AML-193 (cell line): ENCODE measurements at places on chromosomes 5 and 9.

- DNase-seq: no peak
Measured at GRCh38 chr9:133571391-133571890, 36.9 kb downstream of the ADAMTSL2 start.

DNA sequence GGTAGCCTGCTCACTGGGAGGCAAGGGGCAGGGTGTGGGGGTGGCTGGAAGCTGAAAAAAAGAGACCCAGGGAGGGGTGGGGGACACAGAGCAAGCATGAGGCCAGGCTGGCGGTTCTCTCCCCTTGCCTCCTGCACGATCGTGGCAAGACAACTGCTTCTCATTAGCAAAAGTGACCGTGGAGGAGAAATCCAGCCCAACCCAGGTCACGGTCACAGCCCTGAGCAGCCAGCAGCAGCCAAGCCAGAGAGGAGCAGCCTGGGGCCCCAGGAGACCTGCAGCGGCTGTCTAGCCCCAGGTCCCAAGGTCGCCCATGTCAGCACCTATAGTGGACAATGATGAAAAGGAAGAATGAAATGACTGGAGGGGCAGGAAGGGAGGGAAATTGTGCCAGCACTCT lies 89.1 kb downstream of the NRG2 start:
- no peak for DNase-seq

- DNase-seq: no peak
Measured at GRCh38 chr5:122121479-122122465, 7.6 kb upstream of the ZNF474 start.

DNA sequence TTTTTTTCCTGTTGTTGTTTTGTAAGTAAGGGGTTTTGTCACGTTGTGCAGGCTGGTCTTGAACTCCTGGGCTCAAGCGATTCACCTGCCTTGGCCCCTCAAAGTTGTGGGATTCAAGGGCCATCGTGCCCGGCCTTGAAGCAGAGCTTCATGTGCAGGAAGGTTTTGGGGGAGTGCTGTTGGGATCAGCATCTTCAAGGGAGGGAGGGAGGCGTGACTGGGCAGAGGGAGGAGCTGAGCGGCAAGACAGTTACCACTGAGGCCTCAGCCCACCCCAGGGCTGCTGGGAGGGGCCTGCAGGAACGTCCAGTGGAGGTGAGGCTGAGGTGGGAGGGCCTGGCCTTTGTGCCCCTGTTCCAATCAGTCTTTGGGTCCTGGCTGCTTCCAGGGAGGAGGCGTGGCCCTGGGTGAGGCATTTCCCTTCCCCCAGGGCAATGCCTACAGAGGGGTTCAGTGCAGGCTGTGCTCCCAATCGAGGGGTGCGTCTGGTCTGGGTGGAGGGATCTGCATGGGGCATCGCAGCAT lies 21.4 kb downstream of the OR2V1 start:
- DNase-seq: no peak

- no peak for DNase-seq
Measured at GRCh38 chr9:124489222-124489621, 18.0 kb downstream of the NR5A1 start.

- DNase-seq: peak; percentile 10
Measured at GRCh38 chr9:2013743-2014475, 1.2 kb upstream of the SMARCA2 start.

DNA sequence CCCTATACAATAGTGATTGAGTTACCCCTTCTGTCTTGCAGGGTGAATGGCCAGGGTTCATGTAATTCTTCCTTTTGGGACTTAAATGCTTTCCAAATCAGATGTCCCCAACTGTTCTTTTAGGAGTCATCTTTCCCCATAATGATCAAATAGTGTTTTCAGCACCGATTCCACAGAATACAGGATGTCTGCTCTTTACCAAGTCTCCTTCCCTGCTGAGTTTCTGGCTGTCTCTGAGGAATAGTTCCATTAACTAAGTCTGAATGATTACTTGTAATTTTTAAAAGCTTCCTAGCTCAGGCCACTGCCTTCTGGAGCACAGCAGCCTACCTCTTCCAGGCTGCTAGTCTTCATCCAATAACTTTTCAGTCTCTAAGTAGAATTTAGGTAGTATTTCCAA lies 630.7 kb upstream of the ZNF608 start:
- no peak for DNase-seq

DNA sequence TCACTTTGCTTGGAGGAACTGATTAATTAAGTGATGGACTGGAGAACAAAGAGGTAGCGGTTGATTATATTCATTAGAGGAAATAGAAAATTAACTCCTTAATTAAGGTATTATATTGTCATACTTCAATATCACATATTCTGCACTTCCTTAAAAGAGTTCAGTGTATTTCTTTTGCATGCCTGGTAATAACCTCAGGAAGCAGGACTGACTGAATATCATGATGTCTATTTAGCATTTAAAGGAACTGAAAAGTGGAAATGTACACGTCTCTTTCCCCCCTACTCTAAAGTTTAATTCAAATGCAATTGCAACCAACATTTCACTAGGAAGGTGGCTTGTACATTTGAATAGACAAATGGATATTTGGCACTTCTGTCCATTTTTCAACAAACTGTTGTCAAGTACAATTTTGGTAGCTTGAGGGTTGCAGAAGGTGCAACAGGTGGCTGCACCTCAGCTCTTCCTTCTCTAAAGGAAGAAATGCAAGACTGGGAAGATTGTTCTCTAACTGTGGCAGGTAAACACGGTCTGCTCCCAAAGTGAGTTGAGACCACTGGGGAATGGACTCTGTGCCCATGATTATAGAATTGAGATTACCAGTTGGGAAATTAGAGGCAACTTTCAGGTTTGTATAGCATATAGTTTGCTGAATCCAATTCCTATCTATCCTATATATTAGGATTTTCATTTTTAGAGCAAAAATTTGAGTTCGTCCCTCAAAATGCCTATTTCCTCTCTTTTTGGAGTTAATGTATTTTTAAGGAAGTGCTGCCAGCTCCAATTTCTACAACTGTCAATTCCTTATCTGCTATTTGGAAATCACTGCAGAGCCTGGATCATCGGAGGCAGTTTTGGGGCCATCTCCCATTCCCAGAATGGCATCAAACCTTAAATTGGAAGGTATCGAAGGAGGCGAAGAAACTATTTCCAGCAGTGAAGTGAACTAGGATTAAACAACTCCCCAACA lies 98.9 kb upstream of the TAF11L2 start:
- no peak for DNase-seq

DNA sequence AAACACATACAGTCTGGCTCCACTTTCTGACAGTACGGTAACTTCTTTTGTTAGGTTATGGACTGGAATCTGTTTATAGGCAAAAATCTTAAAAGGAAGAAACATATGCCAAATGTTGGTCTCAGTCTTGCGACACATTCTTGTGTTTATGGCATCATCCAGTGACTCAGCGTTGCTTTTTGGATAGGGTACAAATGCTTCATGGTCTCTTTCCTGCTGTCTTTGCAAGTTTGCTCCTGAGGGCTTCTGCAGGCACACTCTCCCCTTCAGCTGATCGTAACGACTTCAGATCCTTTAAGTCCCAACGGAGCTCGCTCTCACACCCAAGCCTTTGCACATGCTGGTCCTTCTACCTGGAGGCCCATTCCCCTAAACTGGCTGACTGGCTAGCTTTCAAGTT lies 23.6 kb upstream of the TNFSF8 start:
- peak; percentile 82 for DNase-seq

DNA sequence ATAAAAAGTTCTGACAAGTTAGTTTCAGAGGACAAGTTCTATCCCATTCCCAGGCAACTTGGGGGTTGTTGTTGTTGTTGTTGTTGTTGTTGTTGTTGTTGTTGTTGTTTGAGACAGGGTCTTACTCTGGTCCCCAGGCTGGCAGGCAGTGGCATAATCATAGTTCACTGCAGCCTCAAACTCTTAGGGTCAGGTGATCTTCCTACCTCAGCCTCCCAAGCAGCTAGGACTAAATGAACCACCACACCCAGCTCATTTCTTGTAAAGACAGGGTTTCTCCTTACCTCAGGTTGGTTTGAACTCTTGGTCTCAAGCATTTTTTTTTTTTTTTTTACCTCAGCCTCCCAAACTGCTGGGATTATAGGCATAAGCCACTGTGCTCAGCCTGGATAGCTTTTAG lies 15.3 kb downstream of the PPP1R2B start:
- no peak for DNase-seq

DNA sequence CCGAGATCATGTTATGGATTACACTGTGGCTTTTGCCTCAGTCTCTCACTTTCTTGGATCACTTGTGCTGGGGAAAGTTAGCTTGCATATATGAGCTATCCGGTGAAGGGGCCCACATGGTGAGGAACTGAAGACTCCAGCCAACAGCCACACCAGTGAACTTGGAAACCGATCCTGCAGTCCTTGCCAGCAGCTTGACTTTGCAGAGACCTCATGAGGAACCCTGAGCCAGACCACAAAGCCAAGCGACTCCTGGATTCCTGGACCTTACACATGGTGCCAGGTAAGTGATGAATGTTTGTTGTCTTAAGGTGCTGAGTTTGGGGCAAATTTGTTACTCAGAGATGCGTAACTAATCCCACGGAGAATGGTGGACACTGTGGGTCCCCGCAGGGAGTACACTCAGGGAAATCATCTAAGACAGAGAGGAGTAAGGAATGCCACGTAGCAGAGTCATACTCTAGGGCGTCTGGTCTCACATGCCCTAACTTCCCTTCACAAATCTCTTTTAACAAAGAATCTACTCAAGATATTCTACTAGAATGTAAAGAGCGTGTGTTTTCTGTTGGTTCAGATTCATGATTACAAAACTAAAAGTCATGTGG lies 76.5 kb upstream of the PJA2 start:
- DNase-seq: no peak

DNA sequence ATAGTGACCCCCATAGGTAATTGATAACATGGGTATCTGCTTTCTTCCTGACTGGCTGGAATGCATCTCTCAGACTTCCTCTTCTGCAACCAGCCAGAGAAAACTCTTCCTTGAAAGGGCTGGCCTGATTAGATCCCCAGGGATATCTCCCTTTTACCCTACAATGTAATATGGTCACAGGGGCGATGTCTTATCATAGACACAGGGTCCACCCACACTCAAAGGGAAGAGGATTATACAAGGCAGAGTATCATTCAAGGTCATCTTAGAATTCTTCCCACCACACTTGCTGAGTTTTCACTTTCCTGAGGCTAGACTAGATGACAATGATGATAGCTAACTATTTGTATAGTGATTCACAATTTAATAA lies 33.2 kb downstream of the TTLL11 start:
- DNase-seq: no peak

DNA sequence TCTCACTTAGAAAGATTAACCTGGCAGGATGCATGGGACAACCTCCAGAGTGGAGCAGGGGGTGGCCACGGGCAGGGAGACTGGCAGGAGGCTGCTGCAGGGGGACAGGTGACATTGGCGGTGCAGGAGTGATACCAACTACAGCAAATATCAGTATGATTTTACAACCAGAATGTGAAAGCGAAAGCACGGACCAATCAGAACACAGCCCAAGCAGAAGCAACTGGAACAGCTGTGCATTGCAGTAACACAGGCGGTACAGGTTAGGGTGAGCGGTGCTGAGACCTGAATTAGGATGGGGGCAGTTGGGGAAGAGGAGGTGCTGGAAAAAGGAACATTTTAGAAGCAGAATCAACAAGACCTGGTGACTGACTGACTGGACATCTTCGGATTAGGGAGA lies 29.3 kb downstream of the POLR1E start:
- no peak for DNase-seq

DNA sequence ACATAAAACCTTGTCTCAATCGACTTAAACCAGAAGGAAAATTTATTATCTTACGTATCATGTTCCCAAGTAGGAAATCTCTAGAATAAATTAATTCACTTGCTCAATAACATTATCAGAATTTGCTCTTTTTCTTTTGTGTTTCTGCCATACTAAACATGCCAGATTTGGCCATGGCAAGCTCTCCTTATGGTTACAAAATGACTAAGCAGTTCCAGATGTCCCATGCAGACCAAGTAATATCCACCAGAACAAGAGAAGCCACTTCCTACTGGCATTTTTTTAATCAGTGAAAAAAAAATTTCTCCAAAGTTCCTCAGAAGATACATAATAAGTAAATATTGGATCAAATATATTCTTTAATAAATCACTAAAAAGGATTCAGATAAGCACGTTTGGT lies 25.2 kb upstream of the ADAMTS6 start:
- DNase-seq: no peak

- no peak for DNase-seq
Measured at GRCh38 chr5:131268758-131269370, 5.0 kb downstream of the CDC42SE2 start.

DNA sequence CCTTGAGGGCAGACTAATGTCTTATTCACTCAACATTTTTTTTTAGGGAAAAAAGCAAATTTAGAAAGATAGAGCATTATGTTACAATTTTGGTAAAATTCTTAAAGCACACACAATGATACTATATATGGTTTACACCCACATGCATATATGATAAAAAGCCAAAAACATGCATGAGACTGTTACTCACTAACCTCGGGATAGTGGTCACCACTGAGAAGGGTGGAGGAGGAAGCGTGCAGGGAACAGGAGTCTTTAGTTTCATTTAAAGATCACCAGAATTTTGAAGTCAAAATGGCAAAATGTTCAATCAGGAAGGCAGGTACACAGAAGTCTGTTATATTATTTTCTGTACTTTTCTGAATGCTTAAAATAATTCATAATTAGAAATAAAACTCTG lies 9.2 kb downstream of the ARL15 start:
- DNase-seq: peak; percentile 8

DNA sequence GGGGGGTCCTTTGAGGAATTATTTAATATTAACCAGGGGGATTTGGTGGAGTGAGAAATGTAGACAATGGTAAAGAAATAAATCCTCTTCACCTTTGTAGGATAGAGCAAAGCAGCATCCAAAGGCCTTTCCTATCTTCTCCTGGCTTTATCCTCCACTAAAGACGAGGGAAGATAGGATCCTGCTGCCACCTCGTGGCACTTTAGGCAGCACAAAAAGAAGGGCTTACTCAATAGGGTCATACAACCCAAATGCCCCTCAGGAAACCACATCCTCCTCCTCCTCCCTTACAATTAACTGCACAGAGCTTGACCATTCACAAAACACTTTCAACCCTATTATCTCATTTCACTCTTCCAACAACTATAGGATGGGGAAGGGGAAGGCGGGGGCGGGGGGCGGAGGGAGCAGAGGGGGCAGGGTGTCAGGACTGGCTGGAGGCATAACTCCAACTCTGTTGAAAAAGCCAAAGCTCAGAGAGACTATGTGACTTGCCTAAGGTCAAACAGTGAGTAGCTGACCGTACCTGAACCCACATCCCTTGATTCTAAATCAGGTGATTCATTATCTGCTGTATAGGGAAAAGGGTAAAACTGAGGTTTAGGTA lies 45.4 kb upstream of the MYOT start:
- peak; percentile 70 for DNase-seq

DNA sequence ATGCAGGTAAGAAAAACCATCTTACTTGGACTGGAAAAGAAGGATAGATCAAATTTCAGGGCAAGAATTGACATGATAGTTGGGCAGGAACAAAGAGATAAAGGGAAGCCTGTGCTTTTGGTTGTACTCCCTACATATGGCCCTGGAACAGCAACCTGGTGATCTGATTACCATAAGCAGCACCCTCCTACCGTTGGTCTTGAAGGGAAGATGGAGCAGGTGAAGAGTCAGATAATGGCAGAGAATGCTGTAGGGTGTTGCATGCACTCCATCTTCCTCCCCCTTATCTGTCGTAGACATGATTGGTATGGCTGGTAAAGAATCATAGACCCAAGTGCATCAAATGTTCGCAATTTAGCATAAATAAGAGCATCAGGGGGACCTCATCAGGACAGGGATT lies 4.7 kb downstream of the IRGM start:
- no peak for DNase-seq
